NCI-H446 treated with DMSO at 0.1 percent for 48 hours (cell line): ENCODE measurements at places on chromosomes 2 and 18.

DNA sequence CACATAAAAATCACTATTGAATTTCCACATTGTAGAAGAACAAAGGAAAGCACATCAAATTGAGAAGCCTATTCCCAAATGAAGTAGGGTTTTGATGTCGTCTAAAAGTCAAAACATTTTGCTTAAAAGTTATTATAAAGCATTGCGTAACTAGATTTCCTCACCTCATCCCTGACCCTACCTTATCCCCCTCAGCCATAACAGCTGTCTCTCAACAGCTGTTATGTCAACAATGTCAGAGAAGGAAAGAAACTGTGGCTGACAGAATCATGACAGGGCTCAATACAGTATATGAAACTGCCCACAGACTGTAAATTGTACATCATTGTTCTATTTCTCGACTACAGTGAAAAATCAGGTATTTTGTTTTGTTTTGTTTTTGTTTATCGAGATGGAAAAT lies 63.0 kb upstream of the ACVR1C start:
- no peak for DNase-seq

GRCh38 chr18:54888933-54889332 lies 60.7 kb downstream of the RAB27B start:
- no peak for DNase-seq

DNA sequence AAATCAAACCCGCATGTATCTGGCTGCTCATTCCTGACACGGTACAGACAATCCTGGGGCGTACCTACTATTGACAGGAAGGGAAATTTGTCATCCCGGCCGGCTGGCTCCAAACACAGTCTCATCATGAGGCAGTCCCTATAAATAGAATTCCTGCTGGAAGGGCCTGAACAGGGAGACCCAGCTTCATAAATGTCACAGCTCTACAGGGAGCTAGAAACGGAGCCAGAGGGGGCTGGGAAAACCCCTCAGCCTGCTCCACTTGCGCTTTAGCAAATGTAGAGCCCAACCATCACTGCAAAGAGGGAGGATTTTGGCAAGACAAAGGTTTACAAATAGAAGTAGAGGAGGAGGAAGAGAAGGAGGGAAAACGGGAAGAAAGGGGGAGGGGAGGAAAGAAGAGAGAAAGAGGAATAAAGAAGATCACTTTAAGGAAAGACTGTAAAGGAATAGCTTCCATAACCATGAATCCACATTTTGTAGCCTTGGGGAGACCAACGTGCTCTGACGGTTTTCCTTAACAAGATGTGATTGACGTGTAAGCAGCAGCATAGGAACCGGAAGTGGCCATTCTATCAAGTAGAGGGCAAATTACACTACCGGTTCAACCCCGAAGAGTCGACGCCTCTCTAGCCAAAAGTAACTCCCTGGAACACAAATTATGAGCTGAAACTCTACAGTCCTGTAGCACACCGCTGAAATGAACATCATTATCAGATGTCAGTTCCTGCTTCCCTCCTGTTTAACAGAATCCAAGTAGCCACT lies 56.8 kb upstream of the TTN start:
- peak; percentile 57 for DNase-seq

DNA sequence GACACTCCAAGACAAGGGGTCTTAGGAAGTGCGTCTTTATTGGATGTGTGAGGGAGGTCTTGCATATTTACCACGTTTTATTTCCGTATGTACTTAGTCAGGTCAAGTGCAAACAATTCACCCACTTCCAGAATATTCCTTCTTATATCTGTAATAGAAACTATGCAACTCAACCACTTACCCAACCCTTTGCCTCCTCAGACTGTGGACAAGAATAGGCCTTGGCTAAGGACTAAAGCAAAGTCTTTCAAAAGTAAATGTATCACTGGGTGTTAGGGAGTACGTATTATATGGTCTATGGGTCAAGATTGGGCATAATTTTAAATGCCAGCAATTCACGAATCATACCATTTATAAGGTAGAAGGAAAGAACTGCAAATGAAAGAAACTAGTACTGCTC lies 484.8 kb downstream of the MBD2 start:
- no peak for DNase-seq

DNA sequence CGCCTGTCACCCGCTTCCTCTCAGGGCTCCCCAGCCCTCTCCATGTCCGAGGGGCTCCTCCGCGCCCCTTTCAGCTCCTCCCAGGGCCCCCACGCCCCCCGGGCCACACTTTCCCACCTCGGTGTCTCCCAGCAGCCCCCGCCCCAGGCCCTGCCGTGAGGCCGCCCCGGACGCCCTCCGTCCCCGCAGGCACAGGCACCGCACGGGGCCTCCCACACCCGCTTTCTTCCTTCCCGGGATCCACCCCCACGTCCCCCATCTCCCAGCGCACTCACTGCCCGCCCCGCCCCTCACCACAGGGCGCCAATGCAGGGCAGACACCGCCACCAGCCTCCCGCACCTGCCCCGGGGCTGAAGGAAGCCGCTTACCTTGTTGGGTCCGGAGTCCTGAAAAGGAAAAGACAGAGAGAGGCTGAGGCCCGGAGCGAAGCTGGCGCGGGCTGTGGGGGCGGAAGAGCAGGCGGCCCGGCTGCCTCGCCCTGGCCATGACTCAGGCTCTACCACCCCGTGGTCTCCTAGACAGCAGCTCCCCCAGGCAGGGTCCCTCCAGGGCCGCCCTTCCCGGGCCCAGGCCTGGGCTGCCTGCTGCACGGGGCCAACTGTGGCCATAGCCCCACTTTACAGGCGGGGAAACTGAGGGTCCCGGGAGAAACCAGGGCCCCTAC lies 37.7 kb downstream of the KIF1A start:
- DNase-seq: no peak

- DNase-seq: no peak
These were observed 234.4 kb downstream of the RNF152 start for GRCh38 chr18:61658431-61658830.

DNA sequence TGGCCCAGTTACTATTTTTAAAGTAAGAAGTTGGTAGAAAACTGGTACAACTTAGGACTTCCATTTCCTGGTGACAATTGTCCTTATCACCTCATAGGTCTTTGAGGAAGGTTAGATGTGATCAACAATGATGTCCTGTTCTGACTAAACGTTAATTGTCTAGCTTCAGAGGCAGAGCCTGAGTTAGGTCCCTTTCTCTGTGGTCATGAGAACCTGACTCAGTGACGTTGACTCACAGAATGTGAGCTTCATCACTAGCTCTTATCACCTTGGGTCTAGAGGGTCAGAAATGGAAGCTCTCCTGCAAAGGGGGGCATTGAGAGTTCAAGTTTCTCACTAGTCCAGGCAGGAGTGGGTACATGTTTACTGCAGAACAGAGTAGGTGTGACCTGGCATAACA lies 60.6 kb upstream of the ATP8B1 start:
- no peak for DNase-seq

DNA sequence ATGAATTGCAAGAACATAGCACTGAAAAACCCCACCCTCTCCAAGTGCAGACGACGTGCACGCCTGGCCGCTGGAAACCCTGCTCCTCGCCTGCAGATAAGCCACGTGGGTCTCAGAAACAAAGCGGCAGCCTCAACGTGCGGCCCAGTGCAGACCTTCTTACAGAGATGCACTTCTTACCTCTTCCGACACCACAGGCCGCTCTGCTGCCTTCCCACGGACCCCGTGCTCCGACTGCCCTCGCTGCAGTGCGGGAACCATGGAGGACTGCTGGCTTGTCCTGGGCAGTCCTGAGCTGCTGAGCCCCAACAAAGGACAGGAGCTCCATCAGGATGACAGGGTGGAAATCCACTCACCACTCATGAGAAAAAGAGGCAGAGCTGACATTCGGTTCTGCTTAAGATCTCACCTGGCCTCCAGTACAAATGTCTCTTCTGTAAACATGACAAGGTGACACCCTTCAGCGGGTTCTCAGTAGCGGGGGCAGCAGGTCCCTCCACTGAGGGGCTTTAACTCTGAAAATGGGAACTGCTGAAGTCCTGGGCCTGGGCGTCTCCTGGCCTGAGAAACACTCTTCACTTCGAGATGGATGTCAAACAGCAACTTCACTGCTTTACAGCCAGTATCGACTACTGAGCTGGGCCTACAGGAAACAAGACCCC lies 6.2 kb downstream of the COPS9 start:
- DNase-seq: no peak

- no peak for DNase-seq
These were observed 45.3 kb downstream of the FRZB start for GRCh38 chr2:182821182-182821581.

DNA sequence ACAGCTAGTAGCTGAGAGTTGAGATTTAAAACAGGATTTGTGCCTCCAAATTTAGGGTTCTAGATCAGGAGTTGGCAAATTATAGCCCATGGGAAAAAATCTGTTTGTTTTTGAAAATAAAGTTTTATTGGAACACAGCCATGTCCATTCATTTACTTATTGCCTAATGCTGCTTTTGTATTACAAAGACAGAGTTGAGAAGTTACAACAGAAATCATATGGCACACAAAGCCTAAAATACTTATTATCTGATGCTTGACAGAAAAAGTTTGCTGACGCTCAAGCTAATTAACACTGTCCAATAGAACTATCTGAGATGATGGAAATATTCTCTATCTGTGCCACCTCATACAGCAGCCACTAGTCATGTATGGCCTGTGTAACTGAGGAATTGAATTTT lies 229.1 kb upstream of the RASGRP3 start:
- DNase-seq: no peak

- no peak for DNase-seq
These were observed 948.8 kb downstream of the SOCS6 start for GRCh38 chr18:71237641-71238040.

- DNase-seq: no peak
These were observed 31.0 kb upstream of the NFE2L2 start for GRCh38 chr2:177295484-177295883.

DNA sequence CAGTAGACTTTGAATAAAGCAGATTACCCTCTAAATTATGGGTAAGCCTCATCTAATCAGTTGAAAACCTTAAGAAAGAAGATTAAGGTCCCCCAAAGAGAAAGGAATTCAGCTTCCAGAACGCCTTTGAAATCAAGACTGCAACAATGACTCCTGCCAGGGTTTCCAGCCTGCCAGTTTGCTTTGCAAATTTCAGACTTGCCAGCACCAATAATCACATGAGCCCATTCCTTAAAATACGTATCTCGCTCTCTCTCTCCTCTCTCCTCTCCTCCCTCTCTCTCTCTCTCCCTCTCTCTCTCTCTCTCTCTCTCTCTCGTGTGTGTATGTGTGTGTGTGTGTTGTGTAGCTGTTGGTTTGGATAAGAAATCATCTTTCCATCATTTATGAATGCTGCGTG lies 184.2 kb downstream of the PDE1A start:
- DNase-seq: no peak

DNA sequence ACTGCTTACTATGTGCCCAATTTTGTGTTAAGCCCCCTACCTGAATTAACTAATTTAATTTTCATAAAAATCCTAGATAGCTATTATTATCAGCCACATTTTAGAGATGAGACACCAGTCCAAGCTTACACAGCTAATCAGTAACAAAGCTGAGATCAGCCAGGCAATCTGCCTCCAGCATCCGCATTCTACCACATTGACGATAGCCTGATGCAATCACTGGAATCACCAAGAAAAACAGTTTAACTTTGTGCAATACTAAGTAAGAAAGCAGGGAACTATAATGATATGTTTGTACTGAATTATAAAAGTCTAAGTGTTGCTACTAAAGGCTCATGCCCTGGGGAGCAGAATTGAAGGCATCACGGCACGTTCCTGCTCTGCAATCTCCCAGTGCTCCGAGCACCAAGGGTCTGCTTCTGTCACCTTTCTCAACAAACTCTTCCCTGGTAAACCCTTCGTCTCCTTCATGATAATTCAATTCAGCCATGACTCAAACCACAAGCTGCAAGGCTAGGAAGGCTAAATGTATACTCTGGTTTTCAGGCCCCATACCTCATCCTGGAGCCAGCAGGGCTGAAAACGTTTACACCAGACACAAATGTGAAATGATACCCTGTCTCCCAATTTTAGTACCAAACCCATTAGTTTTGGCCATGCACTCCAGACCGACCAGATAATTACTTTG lies 19.4 kb downstream of the KANSL3 start:
- DNase-seq: no peak

GRCh38 chr2:86686460-86686859 lies 33.6 kb upstream of the RMND5A start:
- DNase-seq: no peak

DNA sequence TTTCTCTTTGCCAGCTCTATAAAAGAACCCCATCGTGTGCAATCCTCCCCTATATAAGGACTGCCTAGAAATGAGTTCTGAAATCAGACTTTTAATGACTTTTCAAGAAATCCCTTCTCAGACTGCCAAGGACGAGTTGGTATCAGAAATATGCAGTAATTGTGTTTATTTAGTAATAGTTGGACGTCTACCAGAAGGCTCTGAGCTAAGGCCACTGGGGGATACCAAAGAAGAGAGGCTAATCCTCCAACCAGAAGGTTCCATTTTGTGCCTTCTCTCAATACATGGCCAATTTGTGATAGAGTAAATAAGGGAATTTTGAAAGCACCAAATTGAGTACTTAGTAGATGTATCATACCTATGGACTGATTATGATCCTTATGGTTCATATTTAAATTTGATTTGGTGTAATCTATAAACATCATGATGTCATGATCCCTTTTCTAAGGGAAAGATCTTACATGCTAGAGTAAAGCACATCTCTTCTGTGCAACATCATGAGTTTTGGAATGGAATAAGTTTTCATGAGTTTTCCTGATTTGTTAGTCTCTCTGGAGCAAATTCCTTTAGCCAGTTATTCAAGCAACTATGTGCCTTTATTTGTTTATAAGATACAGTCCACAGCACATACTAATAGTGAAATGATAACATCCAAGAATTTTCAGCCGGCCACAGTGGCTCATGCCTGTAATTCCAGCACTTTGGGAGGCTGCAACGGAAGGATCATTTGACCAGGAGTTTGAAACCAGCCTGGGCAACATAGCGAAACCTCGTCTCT lies 82.2 kb upstream of the LTBP1 start:
- peak; percentile 16 for DNase-seq

DNA sequence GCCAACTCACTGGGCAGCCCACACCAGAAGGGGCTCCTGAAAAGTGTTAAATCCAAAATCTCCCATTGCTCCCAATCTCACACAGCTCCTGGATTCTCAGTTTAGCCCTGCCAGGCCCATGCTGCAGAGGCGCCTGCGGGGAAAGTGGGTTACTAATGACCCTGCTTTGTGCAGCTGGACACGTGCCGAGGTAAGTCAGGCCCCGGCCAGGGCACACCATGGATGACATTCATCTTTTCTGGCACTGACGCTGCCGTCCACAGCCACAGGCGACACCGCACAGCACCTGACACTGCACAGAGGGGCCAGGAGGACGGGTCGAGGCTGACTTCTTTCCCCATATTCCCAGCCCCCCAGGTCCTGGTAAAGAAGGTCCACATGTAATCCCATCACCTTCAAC lies 193.5 kb downstream of the EIPR1 start:
- DNase-seq: no peak
